Heart left ventricle (tissue), 16 donors: ENCODE measurements at places on chromosomes 4 and X.

GRCh38 chrX:105837232-105837631 is 14.9 kb downstream of the NRK start:
- peak; percentile 79 for DNase-seq

DNA sequence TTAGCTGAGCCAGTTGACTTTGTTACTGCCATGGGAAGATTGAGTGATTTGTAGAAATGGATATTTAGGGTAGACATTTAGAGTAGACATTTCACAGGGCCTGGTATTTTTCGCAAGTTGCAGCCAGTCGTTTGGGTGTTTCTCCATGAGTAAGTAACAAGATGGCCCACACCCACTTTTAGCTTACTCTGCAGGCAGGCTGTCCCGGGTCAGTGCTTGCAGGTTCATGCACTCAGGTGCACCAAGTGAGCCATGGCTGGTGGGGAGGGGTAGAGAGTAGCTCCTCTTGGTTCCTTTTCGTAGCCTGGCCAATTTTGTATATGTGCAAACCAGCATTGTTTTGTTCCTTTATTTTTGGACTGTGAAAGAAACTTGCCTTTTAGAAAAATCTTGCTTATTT is 145.6 kb downstream of the POLA1 start:
- DNase-seq, result no peak

GRCh38 chr4:48360285-48361011 is 19.1 kb downstream of the SLAIN2 start:
- DNase-seq, result no peak

DNA sequence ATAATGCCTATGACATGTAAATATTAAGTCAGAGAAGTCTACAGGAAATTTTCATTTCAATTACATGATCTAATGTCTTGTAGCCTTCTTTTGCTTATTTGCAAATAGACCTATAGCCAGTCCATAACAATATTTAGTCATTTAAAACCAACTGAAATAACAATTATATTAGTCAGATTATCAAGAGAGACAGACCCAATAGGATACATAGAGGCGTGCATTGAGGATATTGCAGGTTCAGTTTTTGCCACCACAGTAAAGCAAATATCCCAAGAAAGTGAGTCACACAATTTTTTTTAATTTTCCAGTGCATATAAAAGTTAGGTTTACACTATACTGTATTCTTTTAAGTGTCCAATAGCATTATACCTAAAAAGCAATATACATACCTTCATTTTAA is 349.7 kb upstream of the ATOH1 start:
- DNase-seq, result no peak

DNA sequence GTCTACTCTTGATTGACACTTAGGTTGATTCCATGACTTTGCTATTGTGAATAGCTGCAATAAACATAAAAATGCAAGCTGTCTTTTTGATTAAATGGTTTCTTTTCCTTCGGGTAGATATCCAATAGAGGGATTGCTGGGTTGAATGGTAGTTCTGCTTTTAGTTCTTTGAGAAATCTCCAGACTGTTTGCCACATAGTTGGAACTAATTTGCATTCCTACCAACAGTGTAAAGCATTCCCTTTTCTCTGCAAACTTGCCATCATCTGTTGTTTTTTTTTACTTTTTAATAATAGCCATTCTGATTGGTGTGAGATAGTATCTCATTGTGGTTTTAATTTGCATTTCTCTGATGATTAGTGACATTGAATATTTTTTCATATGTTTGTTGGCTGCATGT is 122.2 kb upstream of the PRKG2 start:
- DNase-seq, result no peak

DNA sequence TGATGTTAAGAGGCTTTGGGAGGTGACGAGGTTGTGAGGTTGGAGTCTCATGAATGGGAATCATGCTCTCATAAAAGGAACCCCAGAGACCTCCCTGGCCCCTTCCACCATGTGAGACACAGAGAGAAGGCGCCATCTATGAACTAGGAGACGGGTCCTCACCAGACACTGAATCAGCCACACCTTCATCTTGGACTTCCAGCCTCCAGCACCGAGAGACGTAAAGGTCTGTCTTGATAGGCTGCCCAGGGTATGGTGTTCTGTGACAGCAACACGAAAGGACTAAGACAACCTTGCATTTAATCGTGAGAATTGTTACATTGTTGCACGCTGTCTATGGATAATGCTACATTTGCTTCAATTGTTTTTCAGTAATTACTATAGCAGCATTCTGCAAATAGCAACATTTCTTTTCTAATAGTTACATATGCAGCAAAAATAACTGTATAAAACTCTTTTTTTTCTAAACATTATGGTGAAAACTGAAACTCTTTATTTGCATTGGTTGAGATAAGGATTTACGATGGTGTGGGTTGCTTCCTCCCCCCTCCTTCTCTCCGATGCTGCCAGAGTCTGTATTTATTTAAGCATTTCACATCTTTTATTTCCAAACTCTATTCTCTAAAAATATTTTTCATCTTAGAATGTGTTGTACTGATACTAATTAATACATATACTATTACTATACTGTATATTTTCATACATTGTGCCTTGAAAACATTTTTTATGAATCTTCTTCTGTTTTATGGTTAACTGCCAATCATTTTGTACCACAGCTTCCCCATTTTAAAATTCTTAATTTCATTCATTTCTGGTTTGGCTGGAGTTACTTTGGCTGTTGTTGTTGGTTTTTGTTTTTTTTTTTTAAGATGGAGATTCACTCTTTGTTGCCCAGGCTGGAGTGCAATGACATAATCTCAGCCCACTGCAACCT is 26.4 kb upstream of the AKAP17A start:
- DNase-seq, result no peak

GRCh38 chr4:103026868-103027267 is 7.4 kb upstream of the SLC9B1 start:
- DNase-seq, result no peak

DNA sequence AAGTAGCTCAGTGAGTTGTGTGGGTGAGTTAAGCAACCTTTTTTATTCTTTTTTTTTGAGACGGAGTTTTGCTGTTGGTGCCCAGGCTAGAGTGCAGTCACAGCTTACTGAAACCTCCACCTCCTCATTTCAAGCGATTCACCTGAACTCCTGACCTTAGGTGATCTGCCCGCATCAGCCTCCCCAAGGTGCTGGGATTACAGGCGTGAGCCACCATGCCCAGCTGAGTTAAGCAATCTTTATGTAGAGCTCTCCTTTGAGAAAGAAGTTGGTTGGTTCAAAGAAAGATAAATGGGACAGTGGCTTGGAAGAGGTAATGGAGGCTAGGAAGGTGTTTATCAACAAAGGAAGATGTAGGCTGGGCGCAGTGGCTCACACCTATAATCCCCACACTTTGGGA is 3.2 kb downstream of the MSMO1 start:
- DNase-seq, result no peak

DNA sequence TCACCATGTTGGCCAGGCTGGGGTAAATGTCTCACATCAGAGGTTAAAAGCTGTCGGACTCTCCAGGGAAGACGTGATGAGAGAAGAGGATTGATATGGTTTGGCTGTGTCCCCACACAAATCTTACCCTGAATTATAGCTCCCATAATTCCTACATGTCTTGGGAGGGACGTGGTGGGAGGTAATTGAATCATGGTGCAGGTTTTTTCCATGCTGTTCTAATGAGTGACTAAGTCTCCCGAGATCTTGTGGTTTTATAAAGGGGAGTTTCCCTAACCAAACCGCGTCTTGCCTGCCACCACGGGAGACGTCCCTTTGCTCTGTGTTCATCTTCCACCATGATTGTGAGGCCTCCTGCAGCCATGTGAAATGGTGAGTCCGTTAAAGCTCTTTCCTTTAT is 64.4 kb downstream of the ASMT start:
- DNase-seq, result no peak

DNA sequence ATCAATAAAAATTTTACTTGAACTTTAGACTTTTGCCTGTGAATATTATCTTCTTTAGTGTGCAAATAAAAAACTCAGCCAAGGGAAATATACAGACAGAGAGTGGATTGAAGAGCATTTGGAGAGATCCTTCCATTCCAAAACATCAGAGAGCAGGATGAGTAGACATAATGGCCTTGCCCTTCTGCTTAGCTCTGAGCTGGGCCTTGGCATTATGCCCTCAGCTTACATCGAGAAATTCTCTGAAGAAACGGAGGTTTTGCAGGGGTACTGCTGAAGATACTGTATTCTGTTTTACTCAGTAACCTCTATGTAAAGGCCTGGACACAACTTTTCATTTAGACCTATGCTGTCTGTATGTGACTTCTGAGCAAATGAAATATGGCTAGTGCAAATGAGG is 317.4 kb downstream of the STIM2 start:
- no peak for DNase-seq

GRCh38 chr4:165308166-165308565 is 19.3 kb upstream of the MSMO1 start:
- no peak for DNase-seq

GRCh38 chr4:167111622-167112021 is 122.7 kb downstream of the SPOCK3 start:
- no peak for DNase-seq

GRCh38 chr4:8671712-8672290 is 79.2 kb downstream of the CPZ start:
- no peak for DNase-seq

- peak; percentile 92 for DNase-seq
Observed at GRCh38 chrX:134460005-134460861, at the start of gene HPRT1. TSS of gene HPRT1 (plus strand) at chrX:134460165. CDS start at chrX:134460312, 147 bp downstream.

GRCh38 chr4:146370841-146371240 is 150.9 kb downstream of the SLC10A7 start:
- DNase-seq, result no peak

DNA sequence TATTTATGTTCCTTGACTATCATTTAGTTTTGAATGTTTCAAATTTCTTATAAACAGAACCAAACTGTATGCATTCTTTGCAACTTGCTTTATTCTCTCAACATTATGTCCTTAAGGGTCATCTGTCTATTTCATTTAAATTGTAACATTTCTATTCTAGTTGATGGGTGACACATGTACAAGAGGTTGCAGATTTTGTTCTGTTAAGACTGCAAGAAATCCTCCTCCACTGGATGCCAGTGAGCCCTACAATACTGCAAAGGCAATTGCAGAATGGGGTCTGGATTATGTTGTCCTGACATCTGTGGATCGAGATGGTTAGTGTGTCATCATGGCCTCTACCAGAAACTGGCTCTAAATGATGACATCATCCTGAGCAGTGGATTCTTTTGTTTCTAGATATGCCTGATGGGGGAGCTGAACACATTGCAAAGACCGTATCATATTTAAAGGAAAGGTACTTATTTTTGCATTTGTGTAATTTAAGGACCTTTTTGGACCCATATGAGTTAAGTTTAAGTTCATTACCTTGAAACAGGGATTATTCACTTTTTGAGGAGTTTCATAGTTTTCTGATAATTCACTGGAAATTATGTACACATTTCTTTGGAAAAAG is 6.1 kb downstream of the LIAS start:
- DNase-seq, result no peak

DNA sequence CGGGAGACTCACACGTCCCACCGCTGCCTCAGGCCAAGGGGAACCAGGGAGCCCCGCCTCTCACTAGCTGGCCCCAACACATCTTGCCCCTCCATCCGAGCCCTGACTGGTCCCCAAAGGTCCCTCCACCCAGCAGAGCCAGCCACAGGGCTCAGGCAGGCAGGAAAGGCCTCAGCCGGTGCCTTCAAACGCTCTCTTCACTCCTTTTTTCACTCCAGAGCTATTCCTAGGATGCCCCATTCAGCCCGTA is 1.5 kb upstream of the ARHGAP4 start:
- no peak for DNase-seq

GRCh38 chr4:101528526-101528925 is 181.2 kb upstream of the PPP3CA start:
- no peak for DNase-seq

DNA sequence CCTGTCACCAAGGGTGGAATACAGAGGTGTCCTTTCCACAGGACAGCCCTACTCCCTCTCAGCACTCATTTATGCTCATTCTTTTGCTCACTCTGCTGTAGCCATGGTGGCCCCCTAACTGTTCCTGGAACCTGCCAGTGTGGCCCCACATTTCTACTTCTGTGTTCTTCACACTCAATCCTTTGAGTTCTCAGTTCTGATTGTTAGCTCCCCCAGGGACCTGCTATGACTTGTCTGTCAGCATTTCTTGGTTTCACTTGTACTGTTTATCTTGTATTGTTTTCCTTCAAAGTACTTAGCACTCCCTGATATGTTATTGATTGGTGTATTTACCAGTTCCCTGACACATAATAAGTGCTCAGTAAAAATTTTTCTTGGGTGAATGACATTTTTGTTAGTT is 14.9 kb downstream of the VBP1 start:
- DNase-seq, result no peak

DNA sequence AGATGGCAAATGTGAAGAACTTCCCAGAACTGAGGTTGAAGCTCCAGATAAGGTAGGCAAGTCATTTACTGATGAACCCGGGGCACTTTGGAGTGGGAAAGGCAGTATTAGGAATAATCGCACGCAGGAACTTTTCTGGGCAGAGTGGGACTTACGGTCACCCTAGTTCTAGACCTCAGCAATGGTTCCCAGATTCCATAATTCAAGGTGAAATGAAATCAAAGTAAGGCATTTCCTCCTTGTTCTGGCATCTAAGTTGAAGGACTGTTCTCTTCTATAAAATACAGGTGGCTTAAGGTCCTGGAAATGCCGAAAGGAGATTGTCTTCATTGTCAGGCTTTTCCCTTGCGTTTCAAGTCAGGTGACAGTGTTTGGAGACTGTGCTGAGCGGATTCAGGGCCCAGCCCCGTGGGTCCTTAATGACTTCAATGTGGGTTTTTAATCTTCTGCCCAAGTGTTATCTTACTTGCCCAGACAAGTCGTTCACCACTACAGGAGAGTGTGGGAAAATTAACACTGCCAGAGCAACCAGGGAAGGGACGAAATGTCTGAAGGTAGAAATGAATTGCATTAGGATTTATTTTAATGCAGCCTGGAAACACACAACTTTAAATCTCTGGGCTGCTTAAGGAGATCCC is 52.1 kb upstream of the STOX2 start:
- DNase-seq, result no peak

DNA sequence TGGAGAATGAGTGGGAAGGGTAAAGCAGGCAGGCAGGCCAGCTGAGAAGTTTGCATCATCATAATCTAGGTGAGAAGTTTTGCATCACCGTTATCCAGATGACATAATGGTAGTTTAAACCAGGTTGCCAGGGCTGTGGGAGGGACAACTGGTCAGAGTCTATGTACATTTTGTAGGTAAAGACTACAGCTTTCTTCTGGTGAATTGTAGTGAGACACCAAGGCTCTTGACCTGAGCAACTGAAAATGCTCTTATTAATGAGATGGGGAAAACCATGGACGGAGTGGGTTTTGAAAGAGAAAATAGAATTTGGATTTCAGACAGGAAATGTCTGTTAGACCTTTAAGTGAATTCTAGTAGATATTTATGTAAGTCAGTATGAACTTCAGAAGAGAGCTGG is 76.0 kb upstream of the VEGFC start:
- no peak for DNase-seq

- DNase-seq, result no peak
Observed at GRCh38 chr4:88957570-88957969, 99.4 kb downstream of the FAM13A start.

DNA sequence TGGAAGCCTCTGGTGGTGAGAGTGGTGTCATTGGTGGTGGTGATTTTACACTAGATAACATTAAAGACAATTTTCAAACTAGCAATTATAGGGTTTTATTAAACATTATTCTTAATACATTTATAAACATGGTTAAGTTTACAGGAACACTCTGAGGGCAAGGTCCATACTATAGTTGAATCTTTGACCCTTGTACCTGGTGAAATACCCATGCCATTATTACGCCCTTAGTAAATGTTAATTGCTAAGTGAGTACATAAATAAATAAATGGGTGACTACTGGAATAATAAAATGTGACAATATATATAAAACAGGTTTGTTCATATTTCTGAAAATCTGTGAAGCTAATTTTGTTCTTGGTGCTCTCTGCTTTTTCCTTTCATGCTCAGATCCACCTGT is 13.6 kb upstream of the CLNK start:
- no peak for DNase-seq
